EL (cell line): ENCODE measurements at places on chromosomes 13 and 19.

DNA sequence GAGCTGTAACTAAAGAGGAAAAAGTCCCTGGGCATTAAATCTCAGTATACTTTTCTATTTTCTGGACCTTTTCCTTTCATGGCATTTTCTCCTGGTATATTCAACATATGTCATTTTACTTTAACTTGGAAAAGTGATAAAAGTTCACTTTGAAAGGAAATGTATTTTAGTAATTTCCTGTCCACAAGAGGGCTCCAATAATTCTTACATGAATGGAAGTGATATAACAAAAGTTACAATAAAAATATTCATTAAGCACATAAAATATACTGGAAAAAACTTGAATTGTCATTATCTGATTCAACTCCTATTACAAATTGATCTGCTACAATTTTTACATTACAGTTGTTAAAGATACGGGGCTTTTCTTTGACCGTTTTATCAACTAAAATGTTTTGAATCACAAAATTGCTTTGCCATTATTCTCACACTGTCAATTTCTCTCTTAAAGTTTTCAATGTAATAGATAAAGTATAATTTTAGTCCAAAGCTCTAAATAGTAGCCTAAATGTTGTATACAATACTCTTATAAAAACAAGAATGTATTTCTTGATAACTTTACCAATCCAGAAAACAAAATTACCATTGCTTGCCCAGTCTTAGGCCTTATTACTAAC lies 4.9 kb downstream of the UBL3 start:
- DNase-seq: no peak

DNA sequence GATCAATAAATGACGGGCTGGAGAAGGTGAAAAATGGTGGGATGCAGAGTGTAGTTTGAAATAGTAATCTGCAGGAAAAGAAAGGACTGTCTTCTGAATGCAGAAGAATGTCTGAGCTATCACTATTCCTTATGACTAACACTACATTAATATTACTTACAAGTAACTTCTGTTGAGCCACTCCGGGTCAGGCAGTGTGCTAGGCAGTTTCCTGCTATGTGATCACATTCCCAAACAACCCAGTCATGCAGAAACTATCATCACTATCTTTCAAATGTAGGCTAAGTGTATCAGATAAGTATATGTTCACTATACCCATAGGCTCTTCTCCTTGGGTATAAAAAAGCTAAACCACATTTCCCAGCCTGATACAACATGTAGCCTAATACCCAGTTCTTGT lies 6.6 kb downstream of the ZNF599 start:
- DNase-seq: peak; percentile 36

DNA sequence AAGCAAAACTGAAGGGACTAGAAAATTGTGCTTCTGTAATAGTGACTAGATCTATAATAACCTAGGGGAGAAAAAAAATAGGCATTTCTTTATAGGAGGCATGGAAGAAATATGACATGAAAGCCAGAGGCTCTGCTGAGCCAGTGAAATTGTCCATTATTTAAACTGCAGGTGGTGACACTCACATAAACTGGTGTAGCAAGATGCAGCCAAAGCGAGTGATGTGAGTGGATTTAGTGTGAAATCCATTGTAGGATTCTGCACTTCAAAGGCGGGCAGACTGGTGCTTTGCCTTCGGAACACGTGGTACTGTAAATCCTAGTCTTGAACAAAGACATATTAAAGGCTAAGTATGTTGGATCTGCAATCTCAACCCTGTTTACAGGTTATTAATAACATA lies 361.9 kb downstream of the TBC1D4 start:
- no peak for DNase-seq

DNA sequence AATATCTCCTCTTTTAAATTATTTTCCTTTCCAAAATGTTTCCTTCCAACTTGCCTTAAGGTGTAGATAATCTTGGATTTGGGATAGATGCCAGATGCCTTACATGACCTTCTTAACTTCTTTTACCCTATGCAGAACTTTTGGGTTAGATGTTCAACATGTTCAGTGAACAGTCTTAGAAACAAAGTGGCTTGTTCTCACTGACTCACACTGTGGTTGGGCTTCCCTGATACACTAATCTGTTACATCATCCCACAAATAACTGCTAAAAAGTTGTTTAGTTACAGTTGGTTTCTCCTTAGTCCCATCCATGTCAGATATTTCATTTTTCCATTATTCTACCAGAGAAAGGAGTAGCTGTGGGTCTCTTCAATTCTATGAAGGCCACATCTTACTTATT lies 2638.2 kb downstream of the PCDH9 start:
- peak; percentile 35 for DNase-seq

- no peak for DNase-seq
Measured at GRCh38 chr13:42649831-42650230, 75.9 kb downstream of the TNFSF11 start.

DNA sequence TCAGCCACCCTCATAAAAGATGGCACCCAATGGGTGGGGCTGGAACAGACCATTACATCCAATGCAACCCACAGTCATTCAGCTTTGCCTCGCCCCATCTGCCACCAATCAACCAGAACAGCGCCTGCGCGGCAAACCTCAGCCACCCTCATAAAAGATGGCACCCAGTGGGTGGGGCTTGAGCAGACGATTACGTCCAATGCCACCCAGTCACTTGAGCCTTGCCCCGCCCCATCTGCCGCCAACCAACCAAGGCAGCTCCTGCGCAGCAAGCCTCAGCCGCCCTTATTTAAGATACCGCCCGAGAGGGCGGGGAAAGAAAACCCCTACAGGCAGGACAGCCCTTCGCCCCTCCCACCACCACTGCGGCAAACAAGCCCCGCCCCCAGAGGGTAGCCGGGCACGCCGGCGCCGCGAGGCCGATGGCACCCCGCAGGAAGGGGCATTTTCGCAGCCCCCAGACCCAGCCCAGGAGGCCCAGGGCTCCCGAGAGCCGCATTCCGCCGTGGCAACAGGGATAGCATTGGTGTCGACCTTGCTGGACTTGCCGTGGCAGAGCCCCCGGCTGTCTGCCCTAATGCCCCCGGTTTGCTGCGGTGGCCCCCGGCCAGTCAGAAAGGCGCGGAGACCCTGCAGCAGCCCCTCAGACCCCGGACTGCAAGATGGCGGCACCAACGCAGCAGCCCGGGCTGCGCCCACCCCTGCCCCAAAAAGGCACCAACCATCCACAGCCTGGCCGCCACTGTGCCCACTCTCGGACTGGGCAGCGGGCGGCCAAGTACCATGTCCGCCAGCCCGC lies 675 bp downstream of the PEG3 start:
- no peak for DNase-seq

GRCh38 chr13:74036373-74036772 lies 97.8 kb downstream of the KLF12 start:
- DNase-seq: no peak
